ENCODE measurements at places on chromosomes 11 and 22.
A peak's percentile ranks its signal among the peaks of the same experiment; 100 is the strongest.

- no peak for DNase-seq
Measured at GRCh38 chr11:86463120-86463519, 88.4 kb downstream of the CCDC81 start.

DNA sequence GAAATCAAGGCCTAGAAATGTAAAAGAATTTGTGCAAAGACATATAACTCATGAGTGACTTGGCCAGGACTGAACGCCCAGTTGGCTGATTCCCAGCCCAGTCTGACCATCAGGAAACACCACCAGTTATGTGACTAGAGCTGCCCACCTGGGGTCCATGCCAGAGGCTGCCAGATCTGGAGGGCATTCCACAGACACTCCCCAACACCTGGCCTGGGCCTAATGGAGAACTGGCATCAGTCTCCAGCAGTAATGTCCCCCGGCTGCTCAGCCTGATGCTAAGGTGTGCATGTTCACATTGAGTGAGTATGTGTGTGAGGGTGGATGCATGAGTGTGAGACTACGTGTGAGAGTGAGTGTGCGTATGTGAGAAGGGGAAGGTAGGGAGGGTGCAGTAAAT lies 15.7 kb downstream of the PLAAT3 start:
- no peak for DNase-seq

DNA sequence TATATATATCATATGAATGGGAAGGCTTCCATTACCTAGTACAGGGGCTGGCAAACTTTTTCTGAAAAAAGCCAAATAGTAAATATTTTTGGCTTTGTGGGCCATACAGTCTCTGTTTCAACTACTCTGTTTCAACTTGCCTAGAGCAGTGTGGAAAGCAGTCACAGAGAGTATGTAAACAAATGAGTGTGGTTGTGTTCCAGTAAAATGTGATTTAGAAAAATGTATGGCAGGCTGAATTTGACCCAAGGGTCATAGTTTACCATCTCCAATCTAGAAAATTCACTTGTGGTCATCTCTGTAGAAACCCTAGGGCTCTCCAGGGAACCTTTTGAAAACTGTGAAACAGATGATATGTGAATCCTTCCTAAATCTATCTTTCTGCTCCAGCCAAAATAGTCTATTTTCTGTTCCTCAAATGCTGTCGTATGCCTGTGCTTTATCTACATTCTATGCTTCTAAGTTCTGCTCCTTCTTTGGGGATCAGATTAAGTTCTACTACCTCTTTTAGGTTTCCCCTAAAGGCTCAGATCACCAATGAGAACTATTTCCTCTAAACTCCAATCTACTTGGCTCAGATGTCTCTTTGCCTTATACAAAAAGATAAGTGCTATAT lies 356.2 kb downstream of the METTL15 start:
- no peak for DNase-seq

GRCh38 chr11:66459138-66459778 lies 7.4 kb upstream of the PELI3 start:
- DNase-seq = no peak

DNA sequence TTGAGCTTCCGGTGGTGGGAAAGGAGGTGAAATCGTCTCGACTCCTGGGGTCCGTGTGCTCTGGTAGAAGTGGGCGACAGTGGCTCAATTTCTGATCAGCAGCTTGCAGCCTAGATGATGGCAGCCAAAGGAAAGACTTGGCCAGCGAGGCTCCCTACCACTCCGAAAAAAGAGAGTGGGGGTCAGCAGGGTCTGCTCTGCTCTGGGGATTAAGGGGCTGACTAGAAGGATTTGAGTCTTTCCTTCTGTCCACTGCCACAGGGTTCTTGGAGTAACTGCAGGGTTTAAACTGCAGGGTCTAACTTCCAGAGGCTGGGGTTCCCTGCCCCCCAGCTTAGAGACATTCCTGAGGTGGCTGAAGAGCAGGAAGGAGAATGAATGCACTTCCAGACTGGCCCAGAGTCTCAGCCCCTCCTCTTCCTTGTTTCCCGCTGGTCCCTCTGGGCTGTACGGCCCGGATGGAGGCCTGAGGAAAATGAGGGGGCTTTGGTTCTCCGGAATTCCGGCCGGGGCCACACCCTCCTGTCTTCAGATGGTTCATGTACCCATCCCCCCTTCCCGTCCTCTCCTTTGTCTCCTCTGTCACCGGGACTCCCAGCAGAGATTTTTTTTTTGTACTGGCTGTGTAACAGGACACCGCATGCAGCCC lies 907 bp downstream of the SERPINH1 start:
- DNase-seq = peak; percentile 69

GRCh38 chr11:114098927-114099326 lies 39.4 kb downstream of the ZBTB16 start:
- DNase-seq = no peak

DNA sequence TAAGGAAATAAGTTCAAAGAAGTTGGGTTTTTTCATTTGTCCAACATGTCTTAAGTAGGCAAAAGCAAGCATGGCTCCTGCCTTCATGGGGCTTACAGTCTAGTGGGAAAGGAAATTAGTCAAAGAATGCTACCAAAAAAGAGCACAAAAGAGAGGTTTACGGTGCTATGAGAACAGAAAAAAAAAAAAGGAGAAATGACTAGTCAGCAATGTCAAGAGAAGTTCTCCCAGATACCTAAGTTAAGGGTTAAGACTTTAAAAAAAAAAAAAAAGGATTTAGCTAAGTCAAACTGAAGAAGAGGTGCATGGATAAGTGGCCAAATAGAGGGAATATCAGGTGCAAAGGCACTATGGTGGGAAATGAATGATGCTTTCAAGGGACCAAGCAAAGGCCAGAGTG lies 29.3 kb downstream of the SERGEF start:
- DNase-seq = no peak

DNA sequence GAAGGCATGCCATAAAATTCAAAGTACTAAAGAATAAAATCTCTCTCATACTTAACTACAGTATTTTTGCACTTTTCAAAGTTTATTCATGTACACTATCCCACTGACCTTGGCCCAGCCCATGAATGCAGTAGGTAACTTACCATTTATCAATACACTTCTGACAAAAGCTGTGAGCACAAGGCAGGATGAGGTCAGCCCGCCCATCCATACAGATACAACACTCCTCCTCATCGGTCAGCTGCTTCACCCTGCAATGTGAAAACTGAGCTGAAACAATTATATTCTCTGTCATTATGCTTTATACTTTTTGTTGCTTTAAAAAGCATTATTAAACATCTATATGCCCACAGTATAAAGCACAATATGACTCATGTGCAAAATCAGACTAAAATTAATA lies 22.1 kb downstream of the RNF141 start:
- no peak for DNase-seq

DNA sequence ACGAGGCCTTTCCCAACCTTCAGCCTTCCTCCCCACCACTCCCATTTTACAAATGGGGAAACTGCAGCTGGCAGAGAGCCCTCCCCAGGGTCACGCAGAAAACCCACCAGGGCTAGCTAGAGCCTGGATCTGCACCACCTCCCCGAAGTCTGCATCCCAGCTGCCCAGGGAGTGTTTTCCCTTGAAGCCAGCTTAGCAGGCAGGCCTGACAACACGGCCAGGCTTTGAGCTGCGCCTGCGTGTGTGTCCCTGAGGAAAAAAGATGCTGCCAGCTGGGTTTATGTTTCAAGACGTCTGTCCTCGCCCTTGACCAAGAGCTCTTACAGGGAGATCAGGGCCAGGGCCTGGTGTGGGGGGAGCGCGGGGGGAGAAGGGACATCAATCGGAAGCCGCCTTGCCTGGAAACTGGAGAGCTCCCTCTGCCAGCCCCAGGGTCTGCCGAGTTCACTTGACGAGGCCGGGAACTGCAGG lies 20.3 kb downstream of the WNT11 start:
- DNase-seq = peak; percentile 39

GRCh38 chr11:11016068-11016467 lies 158.2 kb upstream of the ZBED5 start:
- no peak for DNase-seq

DNA sequence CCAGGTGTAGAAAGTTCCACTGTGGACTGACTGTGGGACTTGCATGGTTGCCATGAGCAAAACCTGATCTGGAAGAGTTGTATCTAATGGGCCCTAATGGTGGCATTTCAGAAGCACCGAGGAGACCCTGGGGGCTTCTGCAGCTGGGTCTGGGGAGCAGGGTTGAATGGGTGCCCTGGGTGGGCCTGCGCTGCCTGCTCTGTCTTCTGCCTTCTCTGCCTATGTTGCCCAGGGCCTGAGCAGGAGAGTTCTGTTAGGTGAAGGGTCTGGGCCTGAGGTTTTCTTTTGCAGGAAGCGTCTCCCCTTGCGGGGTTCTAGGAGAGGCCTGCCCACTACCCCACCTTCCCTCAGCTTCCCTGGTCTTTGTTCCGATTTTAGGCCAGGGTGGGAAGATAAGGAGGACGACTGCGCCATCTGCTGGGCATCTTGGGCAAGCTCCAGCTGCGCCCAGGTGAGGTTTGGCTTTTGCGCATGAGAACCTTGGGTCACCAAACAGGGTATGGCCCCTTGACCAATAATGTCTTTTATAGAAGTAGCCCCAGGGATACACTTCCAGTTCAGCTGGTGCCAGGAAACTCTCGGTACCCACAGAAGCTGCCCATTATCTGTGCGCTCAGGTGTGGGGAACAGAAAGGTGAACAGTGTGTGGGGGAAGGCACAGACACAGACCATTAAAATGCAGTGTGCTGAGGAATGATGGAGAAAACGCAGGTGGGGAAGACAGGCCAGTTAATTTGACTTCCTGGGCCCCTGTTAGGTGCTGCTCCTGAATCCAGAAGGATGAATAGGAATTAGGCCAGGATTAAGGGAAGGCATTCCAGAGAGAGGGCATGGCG lies 23.2 kb downstream of the COMMD9 start:
- peak; percentile 58 for DNase-seq

- DNase-seq = no peak
Measured at GRCh38 chr11:7462706-7463105, 22.6 kb upstream of the OLFML1 start.

DNA sequence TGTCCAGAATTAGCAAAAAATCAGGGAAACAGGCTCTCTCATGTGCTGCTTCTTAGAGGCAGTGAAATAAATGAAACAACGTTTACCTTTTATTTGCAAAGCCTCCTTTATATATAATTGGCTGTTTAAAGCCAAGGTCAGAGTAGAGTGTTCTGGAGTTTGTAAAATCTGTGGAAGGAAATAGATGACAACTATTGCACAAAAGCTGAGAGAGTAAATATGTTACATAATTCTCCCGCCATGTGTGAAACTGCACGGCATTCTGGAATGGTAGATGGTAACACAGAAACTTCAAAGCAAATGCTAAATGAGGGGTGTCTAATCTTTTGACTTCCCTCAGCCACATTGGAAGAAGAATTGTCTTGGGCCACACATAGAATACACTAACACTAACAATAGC lies 51.5 kb upstream of the FGF3 start:
- no peak for DNase-seq

DNA sequence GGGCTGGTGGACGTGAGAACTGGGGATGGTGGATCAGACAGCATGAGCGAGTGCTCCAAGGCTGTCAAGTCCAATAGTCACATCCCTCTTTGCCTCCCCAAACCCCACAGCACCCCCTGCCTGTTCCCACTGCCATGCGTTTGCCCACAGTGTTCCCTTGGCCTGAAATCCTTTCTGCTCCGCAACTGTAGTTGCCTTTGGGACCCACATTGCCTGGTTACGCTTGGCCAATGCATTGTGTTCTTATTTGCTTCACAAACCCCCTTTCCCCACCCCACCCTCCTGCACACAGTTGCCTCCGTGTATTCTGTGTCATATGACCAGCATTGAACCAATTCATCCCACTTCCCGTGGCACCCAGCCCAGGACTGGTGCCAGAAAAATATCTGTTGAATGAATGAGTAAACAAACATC lies 2.1 kb upstream of the KIAA0930 start:
- DNase-seq = no peak

DNA sequence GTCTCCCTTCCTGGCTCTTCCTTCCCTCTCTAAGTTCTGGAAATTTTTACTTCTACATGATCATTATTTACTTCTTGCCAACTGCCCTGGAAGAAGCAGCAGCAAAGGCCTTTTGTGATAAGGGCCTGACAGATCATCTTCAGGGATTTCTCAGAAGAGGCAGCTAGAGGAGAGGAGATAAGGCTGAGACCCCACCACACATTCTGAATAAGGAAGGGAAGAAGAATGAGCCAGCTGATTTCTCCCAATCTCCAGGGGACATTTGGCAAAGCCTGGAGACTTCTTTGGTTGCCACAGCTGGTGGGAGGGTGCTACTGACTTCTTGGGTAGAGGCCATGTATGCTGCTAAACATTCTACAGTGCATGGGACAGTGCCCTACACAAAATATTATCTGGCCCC lies 122.4 kb upstream of the OR9Q1 start:
- no peak for DNase-seq

GRCh38 chr11:111059726-111060125 lies 185.8 kb upstream of the POU2AF2 start:
- no peak for DNase-seq

DNA sequence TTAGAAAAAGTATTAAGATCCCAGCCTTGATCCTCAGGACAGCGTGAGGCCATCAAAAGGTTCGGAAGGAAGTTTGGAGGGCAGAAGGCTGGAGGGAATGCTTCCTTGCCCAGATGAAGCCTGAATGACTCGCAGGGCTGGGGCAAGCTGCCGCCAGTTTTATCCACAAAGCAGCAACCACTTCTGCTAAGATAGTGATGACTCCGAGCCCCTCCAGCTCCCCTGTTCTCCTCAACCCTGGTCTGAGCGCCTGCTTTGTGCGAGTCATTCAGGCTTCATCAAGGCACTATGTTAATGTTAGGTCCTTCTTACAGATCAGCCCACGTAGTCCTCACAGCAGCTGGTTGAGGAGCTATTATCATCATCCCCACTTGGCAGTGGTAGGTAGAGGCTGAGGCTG lies 158.8 kb downstream of the COMMD9 start:
- no peak for DNase-seq

DNA sequence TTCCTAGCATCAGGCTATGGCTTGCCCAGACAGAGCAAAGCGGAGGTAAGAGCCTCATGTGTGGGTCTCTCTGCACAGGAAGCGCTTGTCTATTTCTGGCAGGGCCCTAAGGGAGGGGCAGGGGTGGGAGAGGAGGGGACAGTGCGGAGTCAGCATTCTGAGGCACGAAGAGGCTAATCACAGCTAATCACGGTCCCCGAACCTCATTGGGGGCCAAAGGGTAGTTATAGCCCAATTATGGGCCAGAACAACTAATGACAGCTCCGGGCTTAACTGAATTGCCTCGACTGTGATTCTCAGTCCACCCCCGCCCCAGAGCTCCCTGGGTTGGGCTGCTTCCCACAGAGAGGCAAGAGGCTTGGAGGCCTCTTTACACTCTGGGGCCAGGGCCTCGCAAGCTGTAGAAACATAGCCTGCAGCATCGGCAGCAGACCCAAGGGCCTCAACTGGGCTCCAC lies 72.7 kb upstream of the PRDM11 start:
- no peak for DNase-seq
